NCI-H1436 treated with DMSO at 0.1 percent for 48 hours (cell line): ENCODE measurements at places on chromosomes 11 and 22.

- no peak for DNase-seq
Measured at GRCh38 chr11:118705111-118705741, 25.8 kb upstream of the TREH start.

DNA sequence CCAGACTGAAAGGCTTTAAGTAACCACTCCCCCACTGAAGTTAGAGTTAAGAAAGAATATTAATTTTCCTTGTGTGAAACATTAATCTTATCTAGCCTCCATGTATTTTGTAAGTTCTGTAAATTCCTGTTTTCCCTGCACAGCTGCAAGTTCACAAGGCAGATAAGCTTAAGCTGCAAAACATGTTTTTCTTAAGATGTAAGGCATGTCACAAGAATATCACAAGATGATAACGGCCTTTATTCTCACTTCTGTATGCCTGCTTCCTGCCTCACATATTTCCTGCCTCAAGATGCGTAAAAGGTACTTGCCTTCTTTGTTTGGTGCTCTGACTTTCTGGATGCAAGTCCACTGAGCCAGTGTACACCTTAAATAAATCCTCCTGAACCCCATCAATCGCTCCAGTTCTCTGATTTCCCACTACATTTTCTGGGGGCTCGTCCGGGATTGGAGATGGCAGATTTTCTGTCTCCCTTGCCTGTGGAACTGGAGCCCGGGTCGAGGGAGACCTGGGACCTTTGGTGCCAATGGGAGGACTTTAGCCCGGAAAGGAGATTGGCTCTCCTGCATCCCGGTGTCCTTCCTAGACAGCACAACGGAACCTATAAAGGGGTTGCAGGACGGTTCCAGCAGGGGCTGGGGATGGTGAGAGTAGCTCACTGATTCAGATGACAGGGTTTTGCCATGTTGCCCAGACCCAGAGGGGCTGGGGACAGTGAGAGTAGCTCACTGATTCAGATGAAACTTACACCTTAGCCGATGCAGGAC is 30.2 kb downstream of the PPARA start:
- no peak for DNase-seq

- no peak for DNase-seq
Measured at GRCh38 chr11:129989149-129989813, 13.4 kb downstream of the PRDM10 start.

DNA sequence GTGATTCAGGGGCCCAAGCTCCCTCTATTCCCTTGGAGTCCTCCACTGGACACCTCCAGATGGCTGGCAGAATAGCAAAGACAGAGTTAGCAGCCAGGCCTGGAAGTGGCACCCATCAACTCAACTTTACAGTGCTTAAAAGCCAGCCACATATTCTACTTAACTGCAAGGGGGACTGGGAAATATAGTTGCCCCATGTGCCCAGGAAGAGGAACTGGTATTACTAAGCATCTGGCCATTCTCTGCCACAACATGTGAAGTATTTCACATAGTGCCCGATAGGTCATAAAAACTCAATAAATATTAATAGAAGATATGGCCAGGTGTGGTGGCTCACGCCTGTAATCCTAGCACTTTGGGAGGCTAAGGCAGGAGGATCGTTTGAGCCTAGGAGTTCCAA is 5.5 kb upstream of the IL10RA start:
- no peak for DNase-seq

DNA sequence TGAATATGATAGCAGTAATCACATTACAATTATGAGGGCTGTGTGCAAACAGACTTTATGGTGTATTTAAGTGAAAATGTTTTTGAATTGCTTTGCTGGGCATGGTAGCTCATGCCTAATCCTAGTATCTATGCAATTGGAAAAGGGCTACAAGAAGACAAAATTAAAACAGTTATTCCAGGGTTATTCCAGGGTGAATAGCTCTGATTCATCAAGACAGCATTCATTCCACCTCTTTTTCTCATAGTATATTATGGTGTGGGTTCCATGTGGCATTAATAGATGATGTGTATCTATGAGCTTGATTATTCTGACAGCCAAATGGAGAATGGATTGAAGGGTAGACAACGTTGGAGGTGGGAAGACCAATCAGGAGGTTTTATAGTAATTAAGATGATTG is 12.1 kb upstream of the SIDT2 start:
- no peak for DNase-seq
